ENCODE measurements at places on chromosomes 13 and 19.

GRCh38 chr13:60311527-60311926 is 85.5 kb upstream of the TDRD3 start:
- no peak for DNase-seq

DNA sequence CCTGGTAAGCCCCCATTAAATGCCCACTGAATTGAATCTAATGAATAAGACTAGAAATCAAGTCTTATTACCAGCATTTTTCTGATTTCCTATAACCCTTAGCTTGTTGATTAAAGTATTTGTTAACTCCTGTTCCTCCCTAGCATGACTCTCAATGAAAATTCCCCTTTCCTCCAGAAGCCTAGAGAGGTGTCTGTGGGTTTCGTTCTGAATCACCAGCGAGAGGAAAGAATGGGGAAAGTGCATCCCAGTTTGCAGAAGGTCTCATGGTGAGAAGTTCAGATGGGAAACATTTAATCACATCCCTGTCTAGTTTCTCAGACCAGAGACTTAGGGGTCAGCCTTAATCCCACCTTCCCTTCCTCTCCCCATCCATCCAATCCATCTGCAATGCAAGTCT is 26.9 kb downstream of the POU2F2 start:
- no peak for DNase-seq

DNA sequence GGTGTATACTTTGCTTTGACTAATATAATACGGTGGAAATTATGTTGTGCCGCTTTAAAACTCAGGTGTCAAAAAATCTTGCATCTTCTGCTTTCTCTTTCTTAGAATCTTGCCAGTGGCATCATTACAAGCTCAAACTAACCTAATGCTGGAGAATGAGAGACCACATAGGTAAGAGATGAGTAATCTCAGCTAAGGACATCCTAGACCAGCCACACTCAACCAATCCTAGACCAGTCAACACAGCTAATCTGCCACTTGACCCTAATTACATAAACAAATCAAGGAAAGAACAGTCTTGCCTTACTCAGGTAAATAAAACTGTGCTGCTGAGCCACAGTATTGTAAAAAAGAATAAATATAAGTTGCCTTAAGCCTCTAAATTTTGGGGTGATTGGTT is 1323.9 kb upstream of the SPRY2 start:
- no peak for DNase-seq

GRCh38 chr13:79681069-79681468 is 200.1 kb downstream of the NDFIP2 start:
- DNase-seq = no peak

DNA sequence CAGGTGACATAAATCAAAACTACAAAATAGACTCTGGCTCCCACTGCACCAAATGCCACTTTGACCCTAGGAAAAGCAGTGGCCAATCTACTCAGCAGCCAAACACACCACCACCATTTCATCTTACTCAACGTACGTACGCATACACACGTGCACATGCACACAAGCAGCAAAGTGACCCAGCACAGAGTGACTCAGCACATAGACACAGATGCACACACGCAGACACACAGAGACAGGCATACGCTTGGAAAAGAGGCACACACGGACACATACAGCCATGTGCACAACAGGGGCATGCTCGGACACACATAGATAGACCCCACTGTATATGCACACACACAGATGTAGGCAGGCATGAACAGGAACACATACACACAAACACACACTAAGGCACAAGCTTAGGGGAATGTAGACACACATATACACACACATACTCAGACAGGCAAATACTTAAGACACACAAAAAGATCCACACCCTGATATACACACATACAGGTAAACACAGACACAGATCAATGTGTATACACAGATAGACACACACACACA is 37.3 kb downstream of the PEPD start:
- no peak for DNase-seq

DNA sequence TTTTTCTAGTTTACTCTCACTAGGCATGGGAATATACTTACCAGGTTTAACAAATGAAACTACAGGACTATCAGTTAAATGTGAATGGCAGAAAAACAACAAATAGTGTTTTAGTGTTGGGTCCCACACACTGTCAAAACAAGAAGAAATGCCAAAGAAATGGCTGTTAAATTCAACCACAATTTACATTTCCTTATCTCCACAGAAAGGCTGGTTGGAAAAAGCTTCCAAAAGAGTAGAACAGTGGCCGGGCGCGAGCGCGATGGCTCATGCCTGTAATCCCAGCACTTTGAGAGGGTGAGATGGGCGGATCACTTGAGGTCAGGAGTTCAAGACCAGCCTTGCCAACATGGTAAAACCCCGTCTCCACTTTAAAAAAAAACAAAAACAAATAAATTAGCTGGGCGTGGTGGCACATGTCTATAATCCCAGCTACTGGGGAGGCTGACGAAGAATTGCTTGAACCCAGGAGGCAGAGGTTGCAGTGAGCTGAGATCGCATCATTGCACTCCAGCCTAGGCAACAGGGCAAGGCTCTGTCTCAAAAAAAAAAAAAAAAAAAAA is 66.5 kb downstream of the SERP2 start:
- DNase-seq = no peak

GRCh38 chr13:23279321-23279720 is 98.5 kb downstream of the SGCG start:
- DNase-seq = no peak

DNA sequence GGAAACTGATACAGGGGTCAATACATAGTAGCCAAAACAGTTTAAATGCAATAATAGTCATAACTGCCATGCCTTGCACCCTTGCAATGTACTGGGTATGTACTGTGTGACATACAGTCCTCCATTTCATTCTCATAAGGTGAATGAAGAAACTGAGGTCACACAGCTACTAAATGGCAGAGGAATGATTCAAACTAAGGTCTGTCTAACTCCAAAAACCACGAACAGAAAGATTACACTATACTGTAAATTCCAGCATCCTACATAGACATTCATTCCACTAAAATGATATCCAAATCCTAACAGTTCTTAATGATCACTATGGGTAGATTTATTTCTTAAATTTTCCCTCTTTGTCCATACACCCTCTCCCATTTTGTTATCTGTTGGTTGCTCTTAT is 238.1 kb upstream of the SERP2 start:
- no peak for DNase-seq

DNA sequence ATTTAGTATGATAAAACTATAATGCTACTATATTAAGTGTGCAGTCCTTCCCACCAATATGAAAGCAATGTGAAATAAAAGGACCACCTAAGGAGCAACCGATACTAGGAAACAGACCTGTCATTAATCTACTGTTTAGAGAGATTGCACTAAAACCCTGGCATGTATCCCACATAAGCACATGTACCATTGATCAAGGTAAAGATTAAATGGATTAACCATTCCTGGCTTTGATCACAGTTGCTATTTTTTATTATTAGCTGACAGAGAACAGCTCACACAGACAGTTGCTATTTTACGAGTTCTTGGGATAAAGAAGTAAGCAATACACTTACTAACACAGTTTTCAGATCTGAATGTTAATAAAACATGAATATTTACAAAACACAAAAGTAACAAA is 57.7 kb upstream of the ZDHHC20 start:
- no peak for DNase-seq

- DNase-seq = no peak
Measured at GRCh38 chr13:44051918-44052675, 172.4 kb downstream of the LACC1 start.

DNA sequence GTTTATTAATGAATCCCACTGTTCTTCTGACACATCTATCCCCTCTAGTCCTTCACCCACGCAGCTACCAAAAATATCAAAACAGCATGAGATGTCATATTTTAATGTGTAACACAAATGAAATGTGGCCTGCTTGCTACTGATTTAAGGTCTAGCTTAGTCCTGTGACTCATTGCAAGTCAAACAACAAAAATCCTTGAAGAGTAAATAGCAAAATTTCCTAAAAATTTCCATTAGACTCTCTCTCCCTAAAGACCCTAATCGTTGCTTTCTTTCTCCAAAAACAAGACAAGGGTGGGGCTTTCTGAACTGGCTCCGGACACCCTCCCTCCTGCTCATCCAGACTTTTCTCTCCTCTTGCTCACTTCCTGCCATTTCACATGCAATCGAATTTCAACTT is 99.9 kb upstream of the IPO5 start:
- no peak for DNase-seq

- DNase-seq = no peak
Measured at GRCh38 chr13:32426191-32426989, 1.5 kb downstream of the N4BP2L1 start.

GRCh38 chr13:23616228-23616627 is 46.0 kb downstream of the TNFRSF19 start:
- DNase-seq = no peak

- DNase-seq = no peak
Measured at GRCh38 chr13:76917095-76917494, 30.9 kb upstream of the KCTD12 start.

DNA sequence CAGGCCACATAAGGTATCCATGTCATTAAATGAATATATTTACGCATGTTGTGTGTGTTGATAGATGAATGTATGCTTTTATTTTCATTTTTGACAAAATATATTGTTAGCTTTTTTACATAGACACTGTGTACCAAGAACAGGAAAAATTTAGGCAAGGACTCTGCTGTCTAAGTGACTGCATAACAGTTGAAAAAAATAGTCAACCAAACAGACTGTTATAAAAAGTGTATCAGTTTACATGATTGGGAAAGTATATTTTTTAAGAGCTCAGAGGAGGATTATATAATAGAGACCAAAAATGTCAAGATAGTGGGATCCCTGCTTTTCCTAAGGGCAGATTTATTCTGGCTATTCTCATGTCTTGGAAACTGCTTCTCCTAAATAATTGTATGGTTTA is 858.0 kb downstream of the SLITRK1 start:
- no peak for DNase-seq

DNA sequence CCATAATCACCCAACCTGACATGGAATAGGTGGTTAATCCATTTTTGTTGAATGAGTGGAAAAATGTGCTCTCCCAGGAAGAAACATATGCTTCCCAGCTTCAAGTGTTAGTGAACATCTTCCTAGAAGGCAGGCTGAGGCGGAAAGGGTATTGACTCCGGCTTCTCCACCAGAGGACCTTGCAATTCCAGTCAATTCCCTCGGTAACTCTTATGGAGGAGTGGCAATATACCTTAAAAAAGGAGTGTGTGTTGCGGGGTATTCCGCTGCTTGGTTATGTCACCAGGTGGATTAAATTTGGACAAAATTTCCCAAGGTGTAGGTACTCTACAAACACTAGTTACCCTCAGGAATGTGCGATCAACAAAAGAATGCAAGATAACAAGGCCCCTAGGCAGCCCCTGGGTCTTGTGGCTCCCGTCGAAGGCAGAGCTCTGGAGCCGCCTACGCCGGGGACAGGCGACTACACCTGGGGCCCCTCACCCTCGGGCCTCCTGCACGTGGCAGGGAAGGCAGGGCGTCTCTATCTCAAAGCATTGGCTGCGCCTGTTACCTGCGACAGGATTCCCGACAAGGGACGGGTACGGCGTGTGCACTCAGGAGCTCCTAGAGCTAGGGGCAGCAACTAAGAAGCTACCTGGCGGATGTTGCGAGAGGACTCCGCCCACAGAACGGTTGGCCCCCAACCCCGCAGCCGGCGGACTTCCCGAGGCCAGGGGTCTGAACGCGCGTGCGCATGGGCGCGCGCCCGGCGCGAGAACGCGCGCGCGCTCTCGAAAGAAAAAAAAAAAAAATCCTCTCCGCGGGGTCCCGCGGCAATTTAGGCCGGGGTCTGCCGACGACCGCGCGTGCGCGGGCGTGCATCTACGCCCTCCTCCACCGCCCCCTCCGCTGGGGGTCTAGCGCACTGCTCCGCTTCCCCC is at the start of gene WDR87:
Gene WDR87, minus strand, starts transcription at position 649 of the 923 bp plus-strand sequence. CDS start 8,355 bp downstream, outside the sequence.
- no peak for DNase-seq

DNA sequence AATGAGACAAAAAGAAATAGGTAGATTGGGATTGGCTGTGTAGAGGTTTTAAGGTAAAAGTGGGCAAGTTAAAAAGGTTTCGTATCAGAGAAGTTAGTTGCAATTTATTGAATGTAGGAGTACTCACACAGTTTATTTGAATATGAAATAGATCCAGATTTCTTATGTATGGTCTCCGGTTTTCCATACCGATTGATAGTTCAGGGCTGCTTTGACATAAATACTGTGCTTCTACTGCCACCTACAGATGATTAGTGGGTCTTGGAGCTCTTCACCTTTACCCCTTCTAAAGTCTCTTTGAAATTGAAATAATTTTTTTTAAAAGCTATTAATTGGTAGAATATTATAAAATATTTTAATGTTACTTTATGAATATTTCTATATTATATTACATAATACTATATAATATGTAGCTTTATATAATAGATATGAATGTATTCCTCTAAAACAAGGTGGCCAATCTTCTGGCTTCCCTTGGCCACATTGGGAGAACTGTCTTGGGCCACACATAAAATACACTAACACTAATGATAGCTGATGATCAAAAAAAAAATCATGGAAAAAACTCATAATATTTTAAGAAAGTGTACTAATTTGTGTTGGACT is 7.7 kb upstream of the GPR18 start:
- DNase-seq = no peak

DNA sequence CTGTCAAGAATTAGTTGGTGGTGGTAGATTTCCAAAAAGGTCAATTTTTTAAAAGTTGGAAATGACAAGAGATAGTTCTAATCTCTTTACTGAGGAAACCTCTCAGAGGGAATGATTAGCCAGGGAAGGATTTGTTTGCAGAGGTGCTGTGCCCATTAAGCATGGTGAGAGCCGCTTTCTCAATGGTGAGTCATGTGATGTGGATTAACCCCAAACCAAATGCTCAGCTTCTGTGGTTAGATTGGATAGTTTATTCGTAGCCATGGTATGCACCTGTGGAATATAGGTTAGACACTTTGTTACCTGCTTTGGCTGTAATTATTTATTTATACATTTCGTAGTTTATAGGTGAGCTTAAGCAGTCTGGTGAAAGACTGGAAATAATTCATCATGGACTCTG is 7.1 kb downstream of the HNRNPM start:
- DNase-seq = no peak

DNA sequence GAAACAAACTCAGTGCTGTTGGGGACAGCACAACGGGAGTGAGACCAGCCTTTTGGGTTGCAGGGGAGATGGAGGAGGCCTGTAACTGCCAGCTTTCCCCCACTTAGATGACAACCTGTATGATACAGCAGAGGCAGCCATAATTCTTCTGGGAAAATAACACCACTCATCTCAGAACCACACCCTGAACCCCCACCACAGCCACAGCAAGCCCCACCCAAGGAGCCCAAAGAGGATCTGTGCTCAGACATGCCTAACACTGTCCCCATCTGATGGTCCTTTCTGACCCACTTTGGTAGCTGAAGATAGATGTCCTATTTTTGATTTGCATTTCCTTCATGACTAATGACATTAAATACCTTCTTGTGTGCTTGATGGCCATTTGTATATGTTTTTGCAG is 15.4 kb downstream of the LGALS13 start:
- no peak for DNase-seq

- no peak for DNase-seq
Measured at GRCh38 chr19:34305221-34306083, 51.1 kb downstream of the GARRE1 start.
